ENCODE measurements at places on chromosomes 11 and 22.

DNA sequence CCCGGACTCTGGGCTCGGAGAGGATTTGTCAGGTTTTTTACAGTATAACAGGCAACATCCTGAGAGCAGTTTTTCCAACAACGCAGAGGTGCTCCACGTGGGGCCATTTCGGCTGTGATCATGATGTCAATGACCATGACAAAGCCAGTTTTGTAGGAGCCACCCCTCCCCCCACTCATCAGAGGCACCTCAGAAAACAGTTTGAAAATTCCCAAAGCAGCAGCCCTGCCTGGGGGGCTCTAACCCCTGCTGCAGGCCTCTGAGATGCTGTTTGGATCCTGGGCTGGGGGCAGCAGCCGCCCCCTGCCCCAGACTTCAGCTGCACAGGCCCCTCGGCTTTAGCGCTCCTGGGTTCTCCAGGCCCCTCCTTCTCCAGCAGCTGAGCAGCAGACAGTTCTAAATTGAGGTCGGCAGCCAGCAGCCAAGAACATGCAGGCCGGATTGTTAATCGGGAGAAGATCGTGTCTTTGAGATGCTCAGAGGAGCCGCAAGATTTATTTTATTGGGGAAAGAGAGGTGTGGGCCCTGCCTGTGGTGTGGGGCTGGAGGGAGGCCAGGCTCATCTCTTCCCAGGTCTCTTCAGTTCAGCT is 19.4 kb downstream of the NFAM1 start:
- no peak for DNase-seq
- H3K27me3 ChIP-seq, result no peaks in the 10 kb centered on the region
- no peaks in the 10 kb centered on the region for H3K36me3 ChIP-seq
- no peak overlapping the region for H3K27ac ChIP-seq
- no peaks in the 10 kb centered on the region for H3K4me1 ChIP-seq

- H3K27ac ChIP-seq, result no peak overlapping the region
- no peaks in the 10 kb centered on the region for H3K27me3 ChIP-seq
- H3K4me1 ChIP-seq, result peaks cover 10% of the 10 kb centered on the region
- no peak overlapping the region for H3K4me3 ChIP-seq
- peaks cover 2% of the 10 kb centered on the region for H3K36me3 ChIP-seq
- DNase-seq, result no peak
Measured at GRCh38 chr11:129724866-129725265, 90.8 kb upstream of the TMEM45B start.

DNA sequence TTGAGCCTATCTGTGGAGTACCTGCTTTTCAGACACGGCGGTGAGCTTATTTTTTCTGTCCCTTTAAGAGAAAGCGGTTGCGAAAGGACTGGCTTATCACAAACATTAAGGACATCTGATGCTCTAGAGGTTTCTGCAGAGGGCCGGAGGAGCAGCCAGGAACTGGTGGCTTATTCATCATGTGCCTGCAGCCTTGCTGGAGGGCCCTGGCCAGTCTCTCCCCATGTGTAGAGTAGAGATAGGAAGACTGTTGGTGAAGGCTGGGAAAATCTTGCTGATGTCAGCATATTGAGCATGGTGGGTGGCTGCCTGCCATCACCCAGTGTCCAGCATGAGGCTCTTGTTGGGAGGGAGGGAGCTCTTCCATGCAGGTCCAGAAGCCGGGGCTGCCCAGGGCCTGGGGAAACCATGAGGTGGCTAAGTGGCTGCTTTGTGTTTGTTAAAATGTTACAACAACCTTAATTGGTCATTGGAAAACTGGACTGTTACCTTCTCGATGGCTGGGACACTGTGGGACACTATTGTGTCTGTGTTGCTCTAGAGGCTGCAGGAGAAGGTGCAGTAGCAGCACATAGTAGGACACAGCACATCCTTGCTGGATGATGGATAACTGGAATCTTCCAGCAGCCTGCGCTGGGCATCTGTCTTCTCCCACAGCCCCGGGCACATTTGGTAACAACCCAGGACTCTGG is 54.3 kb downstream of the TSPAN18 start:
- no peak overlapping the region for H3K27ac ChIP-seq
- H3K4me3 ChIP-seq, result no peak overlapping the region
- H3K36me3 ChIP-seq, result no peaks in the 10 kb centered on the region

DNA sequence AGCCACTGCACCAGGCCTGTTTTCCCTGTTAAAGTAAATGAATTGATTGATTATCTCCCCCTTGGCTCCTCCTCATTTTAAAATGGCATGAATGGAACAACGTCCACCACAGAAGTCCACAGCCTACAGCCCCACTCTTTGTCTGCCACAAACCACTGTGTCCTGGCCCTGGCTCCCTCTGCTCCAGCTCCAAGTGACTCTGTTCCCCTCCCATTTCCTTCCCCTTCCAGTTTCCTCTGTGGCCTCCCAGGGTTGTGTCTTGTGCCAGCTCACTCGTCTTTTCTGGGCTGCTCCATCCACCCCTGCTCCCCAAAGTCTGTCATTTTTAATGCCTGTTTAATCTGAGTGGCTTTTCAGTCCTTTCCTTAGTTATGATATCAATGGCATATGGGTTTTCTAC is 52.4 kb upstream of the CD5 start:
- H3K4me3 ChIP-seq, result peak overlapping the region; percentile 8
- H3K27ac ChIP-seq, result peak overlapping the region; percentile 80
- no peaks in the 10 kb centered on the region for H3K27me3 ChIP-seq
- H3K36me3 ChIP-seq, result peaks cover 65% of the 10 kb centered on the region
- H3K4me1 ChIP-seq, result peaks cover 74% of the 10 kb centered on the region

DNA sequence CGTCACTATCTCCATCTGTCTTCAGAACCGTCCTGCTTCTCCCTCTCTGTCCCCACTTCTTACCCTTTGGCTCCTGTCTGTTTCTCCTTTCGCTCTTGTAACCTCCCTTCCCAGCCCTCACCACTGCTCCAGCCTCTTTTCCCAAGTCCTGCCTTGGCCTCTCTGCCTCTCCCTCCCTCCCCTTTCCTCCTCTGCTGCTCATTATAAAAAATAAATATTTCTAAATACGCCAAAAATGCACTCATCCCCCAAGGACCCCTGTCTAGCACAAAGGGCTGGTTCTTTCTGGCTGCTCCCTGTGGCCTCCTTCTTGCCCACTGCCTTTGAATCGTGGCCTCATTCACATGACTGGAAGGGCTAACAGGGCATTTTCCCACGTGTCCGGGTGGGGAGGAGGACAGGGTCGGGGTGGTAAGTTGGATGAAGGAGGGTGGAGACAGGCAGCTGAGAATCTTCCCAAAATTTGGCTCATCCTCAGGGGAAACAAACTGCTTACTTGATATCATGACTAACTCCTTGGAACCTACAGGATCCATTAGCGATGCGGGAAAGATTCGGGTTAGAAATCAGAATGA is 26.4 kb upstream of the OAF start:
- H3K27ac ChIP-seq, result no peak overlapping the region
- no peaks in the 10 kb centered on the region for H3K36me3 ChIP-seq
- H3K4me3 ChIP-seq, result no peak overlapping the region
- H3K27me3 ChIP-seq, result peaks cover 3% of the 10 kb centered on the region
- DNase-seq, result no peak
- H3K4me1 ChIP-seq, result peaks cover 8% of the 10 kb centered on the region
